Activated T-helper 2 cell treated with anti-CD3 and anti-CD28 coated beads, Interferon-gamma antibody, Interleukin-2, Interleukin-4, amounts not matched to agents 10 μg/mL and 5 μg/mL and 100 μg/mL, durations not matched to agents 14 hours and 24 hours and 36 hours (primary cell): ENCODE measurements at places on chromosomes 3 and 15. TPM values are rescaled to one million over a fixed set of nuclear protein-coding genes. Genes with fewer than 3 reads are reported as not detected.

- no peak for DNase-seq
Measured at GRCh38 chr3:52385157-52385556, 59.7 kb downstream of the SEMA3G start.

- DNase-seq: no peak
Measured at GRCh38 chr3:38085311-38085942, 46.4 kb downstream of the DLEC1 start.

- no peak for DNase-seq
Measured at GRCh38 chr3:87350367-87351199, 74.2 kb upstream of the POU1F1 start.

- DNase-seq: no peak
Measured at GRCh38 chr3:11847607-11848006, 922 bp upstream of the TAMM41 start.

DNA sequence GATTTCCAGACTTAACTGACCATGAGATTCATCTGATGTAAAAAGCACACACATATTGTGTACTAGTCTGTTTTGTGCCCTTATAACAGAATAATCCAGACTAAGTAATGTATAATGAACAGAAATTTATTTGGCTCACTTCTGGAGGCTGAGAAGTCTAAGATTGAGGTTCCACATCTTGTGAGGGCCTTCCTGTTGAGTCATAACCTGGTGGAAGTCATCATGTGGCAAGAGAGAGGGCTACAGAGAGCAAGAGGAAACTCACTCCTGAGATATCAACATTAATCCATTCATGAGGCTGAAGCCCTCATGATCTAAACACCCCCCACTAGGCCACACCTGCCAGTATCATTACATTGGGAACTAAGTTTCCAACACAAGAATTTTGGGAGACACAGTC lies 977.6 kb downstream of the MCTP2 start:
- DNase-seq: no peak

- DNase-seq: no peak
Measured at GRCh38 chr15:85750319-85751290, 44.1 kb downstream of the KLHL25 start.

DNA sequence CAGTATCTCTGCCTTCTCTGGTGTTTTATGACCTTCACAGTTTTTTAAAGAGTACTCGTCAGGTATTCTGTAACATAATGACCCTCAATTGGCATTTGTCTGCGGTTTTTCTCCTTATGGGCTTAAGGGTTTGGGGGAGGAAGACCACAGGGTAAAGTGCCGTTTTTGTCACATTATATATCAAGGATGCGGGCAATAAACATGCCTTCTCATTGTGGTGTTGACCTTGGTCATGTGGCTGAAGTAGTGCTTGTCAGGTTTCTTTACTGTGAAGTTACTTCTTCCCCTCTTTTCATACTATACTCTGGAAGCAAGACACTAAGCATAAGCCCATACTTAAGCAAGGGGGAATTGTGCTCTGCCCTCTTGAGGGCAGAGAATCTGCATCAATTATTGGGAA lies 16.6 kb downstream of the CAPN3 start:
- no peak for DNase-seq

DNA sequence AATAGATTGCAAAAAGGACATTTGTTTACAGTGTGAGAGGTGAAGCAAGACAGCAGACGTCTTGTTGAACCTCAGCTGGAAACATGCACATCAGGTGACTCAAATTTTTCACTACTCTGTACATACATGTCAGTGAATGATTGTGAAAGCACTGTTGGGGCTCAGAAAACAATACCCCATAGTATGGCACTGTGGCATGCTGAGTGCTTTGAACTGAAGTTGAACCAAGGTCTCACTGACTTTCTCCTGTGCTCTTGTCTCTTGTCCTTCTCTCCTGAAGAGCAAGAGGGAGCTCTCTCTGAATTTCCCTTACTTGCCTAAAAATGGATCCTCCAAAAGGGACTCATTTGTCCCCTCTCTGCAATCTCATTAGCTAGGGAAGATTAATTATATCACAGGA lies 24.5 kb upstream of the NEDD4 start:
- no peak for DNase-seq

GRCh38 chr3:20912406-20912805 lies 726.4 kb upstream of the SGO1 start:
- no peak for DNase-seq

- no peak for DNase-seq
Measured at GRCh38 chr15:29089731-29090616, 179.6 kb downstream of the NSMCE3 start.

- no peak for DNase-seq
Measured at GRCh38 chr15:32979710-32980109, 214.8 kb downstream of the FMN1 start.

DNA sequence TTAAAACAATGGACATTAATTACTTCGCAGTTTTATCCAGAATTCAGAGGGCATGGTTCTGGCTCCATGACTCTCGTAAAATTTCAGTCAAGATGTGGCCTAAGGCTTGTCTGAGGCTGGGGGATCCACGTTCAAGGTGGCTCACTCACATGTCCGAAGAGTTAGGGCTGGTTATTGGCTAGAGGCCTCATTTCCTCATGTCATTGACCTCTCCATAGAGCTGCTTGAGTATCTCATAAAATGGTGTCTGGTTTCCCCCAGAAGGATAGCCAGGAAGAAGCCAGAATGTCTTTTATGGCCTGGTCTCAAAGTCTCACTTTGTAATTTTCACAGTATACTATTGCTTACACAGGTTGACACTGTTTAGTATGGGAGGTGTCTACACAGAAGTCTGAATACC lies 67.3 kb upstream of the DCBLD2 start:
- DNase-seq: no peak

DNA sequence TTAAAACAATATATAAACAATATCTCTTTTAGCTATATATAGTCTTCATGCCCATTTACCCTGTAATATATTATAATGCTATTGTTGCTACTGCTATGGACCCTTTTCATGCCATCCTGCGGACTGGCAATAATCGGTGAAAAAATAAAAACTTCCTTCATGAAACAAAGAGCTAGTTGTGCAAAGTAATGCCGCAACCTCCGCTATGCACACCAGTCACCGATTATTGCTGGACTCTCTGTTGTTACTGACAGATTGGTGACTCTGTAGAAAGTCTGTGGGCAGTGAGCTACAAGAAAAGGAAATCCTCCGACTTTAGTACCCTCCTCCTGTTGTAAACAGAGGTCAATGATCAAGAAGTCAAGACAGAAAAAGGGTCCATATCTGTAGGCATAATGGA lies 17.9 kb upstream of the ICE2 start:
- DNase-seq: no peak

DNA sequence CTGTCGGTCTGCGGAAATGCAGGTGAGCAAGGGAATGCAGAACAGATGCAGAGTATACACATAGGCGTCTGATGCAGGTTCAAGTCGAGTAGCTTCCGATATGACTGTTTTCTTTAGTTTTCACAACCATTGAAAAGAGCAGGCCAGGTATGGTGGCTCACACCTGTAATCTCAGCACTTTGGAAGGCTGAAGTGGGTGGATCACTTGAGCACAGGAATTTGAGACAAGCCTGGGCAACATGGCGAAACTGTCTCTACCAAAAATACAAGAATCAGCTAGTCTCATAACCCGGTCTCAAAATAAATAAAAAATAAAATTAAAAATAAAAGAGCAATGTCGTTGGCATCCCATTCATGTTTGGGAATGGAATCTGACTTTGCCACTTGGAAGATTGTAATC lies 101.5 kb downstream of the PTPRG start:
- no peak for DNase-seq

GRCh38 chr3:72033666-72034428 lies 248.9 kb upstream of the PROK2 start:
- no peak for DNase-seq

DNA sequence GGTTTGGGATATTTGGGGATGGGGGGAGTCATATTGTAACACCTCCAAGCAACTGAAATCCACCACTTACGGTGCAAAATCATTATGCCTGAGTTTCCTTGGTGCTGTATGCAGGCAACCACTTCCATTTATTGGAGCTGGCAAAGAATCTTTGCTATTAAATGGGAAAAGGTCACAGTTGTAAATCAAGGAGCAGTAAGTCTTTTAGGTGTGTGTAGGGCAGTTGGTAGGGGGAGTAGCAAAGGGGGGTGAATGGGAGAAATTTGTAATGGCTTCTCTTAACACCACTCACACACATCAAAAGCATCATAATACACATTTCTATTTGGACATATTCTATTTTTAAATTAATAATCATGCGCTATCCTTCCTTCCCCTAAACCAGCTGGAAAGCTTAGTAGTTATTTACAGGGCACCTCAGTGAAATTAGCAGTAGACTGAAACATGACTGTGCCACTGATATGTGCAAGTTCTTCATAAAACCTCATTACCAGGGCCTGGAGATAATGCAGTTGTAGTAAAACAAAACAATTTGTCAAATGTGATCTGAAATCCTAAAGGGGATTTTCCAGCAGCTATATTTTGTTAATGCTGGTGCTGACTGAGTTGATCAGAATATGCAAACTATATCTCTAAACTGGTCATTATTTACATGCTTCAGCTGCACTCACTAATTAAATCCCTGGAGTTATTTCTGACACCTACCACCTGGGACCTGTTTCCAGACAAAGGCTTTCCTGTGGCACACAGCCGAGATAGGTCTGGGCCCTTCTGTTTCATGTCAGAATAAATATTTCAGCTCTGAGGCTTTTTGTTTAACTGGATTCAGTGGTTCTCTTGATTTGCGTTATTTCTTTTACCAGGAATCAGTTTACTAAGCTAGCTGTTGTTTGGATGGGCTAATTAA lies 90.1 kb downstream of the B3GALNT1 start:
- DNase-seq: no peak

DNA sequence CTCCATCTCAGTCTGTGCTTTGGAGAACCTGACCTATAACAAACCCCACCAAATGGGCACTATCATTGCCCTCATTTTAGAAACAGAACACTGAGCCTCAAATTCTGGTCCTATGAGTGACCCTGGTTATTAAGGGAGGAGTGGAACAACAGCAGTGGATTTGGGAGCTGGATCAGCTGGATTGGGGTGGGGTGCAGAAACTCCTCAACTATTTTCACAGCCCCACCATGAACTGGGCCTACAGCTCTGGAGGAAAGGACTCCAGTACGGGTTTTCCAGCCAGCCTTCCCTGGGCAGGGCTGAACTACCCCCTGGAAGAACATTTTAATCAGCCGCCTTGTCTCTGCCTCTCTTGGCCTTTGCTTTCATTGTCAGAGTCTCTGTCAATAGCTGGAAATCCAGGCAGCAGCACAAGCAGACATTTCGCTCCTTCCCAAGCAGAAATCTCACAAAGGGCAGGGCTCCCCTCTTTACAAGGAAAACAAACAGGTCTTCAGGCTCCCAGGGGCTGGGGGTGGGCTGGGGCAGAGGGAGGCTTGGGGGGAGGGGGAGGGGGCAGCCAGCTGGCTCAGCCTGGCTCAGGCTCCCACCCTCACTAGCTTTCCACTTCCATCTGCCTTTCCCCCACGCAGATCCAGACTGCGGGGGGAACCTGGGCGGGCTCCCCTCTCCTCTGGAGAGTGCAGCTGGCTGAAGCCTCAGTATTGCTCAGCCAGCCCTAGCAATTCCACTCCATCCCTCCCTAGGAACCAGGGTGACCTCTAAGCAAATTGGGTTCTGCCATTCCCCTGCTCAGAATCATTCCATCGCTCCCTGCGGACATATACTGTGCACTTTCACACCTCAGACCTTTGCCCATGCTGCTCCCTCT lies 13.7 kb upstream of the TLE3 start:
- no peak for DNase-seq

DNA sequence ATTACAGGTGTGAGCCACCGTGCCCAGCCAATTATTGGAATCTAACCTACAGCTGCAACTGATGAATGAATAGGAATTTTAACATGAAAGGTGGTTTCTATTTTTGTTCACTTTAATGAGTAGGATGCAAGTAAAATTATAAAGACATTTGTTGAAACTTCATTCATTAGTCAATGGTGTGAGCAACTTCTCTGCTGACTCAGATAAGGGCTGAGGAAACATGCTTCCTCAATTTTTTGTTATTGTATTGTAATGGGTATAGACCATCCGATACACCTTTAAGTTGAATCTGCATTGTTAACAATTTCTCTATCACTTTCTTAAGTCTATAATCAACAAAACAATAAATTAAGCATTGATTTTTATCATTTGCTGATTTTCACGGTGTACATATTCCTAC lies 127.8 kb downstream of the STAG1 start:
- DNase-seq: no peak

DNA sequence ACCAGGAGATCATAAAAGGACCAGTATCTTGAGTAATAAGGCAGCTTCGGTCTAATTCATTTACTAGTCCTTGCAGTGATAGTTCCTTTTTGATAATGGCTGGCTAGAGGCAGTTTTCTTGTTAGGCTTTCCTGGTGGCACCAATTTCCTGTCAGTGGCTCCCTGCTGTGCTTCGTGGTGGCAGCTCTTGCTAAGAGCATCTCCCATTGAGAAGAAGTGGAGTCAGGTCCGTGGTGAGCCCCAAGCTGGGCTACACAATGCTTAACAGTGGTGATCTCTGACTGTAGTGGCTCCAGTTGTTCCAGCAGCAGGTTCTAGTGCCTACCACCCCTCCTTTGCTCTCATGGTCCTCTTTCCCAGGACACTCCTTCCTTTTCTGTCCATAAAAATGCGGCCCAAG lies 111.2 kb downstream of the RAP2B start:
- DNase-seq: no peak

GRCh38 chr3:45640091-45640507 lies 45.5 kb downstream of the LIMD1 start:
- no peak for DNase-seq

DNA sequence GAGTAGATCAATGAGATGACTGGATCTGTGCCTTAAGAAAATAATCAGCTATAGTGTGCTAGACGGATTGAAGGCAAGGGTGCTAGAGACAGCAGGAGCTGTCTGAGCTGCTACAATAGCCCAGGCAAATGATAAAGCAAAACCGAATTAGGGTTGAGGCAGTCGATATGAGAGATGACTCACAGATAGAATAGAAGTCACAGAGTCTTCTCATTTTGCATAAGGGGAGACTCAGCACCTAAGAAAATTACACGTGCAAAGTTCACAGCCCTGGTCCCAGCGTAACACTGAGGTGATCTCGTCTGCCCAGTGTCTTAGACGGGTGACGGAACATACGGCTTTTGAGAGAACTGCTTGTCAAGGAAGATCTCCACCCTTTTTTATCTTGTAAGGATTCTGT lies 11.6 kb downstream of the LPP start:
- DNase-seq: no peak

DNA sequence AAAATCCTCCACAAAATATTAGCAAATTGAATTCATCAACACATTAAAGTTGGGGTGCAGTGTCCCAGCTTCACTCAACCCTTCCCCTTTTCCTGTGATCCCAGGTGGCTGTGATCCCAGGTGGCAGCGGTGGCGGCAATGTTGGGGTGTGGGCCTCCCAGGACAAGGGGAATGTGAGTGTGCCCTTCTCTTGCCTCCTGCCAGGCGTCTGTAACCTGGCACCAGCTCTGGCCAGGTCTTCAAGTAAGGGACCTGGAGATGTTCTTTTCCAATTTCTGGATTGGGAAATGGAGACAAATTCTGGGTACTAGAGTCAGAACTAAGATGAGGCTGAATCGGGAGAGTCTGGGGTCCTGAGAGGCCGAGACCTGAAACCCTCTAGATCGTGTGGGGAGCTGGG lies 20.1 kb downstream of the GOLGA6A start:
- DNase-seq: no peak

The LRRC49 gene
- not detected in 2 replicates for total RNA-seq

The RBPMS2 gene
- 0.09 TPM in 2 replicates for total RNA-seq

The MKRN3 gene
- 1.0 and 1.9 TPM in 2 replicates for total RNA-seq

The AP3S2 gene
- 20.6 and 24.6 TPM in 2 replicates for total RNA-seq

The DUOXA2 gene
- not detected in 2 replicates for total RNA-seq

The ZBED2 gene
- 543 and 546 TPM in 2 replicates for total RNA-seq

The GXYLT2 gene
- total RNA-seq: 0.05 TPM in 1 of 2 replicates, not detected in the other

The GOLGA6A gene
- not detected in 2 replicates for total RNA-seq

The SOX14 gene
- not detected in 2 replicates for total RNA-seq
